ENCODE measurements at places on chromosomes 4 and X.
A peak's percentile ranks its signal among the peaks of the same experiment; 100 is the strongest.

- no peak for DNase-seq
Observed at GRCh38 chr4:169024762-169025161, 14.7 kb upstream of the CBR4 start.

GRCh38 chrX:50161127-50161526 is 39.7 kb downstream of the AKAP4 start:
- no peak for DNase-seq

- DNase-seq = no peak
Observed at GRCh38 chr4:76074993-76075600, 588 bp downstream of the ART3 start.

- peak; percentile 65 for DNase-seq
Observed at GRCh38 chr4:156941940-156942548, 29.6 kb downstream of the PDGFC start.

GRCh38 chr4:186201535-186202230 is 10.3 kb downstream of the CYP4V2 start:
- DNase-seq = no peak

DNA sequence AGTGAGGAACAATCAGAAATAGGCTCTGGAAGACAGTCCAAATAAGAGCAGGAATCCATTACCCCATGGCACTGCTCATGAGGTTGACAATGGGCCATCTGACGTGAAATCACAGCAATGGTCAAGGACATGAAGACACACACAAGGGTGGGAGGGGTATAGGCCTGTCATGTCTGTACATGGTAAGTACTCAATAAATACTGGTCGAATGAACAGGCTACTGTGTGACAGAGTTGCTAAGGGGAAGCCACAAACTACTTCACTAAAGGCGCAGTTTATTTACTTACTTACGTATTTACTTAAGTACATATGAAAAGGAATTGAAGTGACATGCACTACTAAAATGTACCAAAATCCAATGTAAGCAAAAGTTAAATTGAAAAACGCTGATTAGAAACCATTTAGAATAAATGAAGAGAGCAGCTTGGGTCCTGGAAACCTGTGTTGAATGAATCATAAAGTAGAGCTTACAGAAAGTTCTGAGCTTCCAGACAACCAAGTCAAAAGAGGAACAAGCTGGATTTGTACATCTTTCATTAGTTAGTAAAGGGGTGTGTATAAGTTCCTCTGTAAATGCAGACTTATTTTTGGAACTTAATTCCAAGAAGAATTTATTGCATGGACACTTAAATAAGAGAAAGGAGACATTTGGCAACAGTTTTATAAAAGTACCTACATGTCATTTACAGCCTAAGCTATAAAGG is 32.7 kb downstream of the ALPK1 start:
- no peak for DNase-seq

DNA sequence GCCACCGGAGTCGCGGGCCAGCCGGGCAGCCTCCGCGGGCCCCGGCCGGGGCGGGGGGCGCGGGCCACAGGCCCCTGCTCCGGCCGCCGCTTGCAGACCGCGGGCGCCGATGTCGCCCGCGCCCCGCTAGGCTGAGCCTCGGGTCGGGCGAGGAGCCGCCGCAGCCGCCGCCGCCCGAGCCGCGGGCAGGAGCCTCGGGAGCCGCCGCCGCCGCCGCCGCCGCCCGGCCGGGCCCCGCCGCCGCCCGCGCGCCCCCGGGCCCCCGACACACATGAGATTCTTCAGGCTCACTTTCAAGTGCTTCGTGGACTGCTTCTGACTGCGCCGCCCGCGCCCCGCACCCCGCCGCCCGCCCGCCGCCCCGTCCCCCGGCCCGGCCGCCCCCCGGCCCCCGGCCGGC is 345 bp downstream of the SLC6A8 start:
- no peak for DNase-seq

DNA sequence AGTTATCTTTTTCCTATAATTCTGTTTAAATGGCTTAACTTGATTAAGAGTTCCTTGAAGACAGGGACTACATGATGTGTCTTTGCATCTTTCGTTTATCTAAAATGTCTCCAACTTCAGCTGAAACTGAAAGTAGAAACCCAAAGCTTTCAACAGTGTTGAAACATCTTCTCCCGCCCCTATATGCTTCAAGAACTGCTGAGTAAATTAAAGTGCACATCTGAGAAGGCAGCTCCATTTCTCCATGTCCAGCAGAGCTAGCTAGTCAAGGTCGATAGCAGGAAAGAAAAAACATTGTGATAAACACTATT is 185.7 kb upstream of the TBL1X start:
- DNase-seq = no peak

DNA sequence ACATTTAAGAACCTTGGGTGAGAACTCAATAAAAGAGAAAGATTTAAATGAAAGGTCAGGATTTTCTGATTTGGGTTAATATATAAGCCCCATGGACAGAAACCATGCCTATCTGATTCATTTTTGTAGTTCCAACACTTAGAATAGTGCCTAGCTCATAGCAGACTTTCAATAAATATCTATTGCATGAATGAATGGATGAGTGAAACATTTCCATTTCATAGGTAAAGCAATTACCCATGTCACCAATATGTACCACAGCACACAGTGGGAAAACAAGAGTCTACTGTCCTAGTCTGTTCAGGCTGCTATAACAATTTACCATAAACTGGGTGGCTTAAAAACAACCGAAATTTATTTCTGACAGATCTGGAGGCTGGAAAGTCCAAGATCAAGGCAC is 63.9 kb upstream of the PTPN13 start:
- no peak for DNase-seq
